ENCODE measurements at places on chromosomes 11 and 22. TPM values are rescaled to one million over a fixed set of nuclear protein-coding genes. Genes with fewer than 3 reads are reported as not detected.

The ANO5 gene
- total RNA-seq = 0.03 TPM

The TRIM48 gene
- total RNA-seq = not detected

The PDE2A gene
- total RNA-seq = 1.5 TPM

The MPZL3 gene
- total RNA-seq = not detected

The C11orf16 gene
- not detected for total RNA-seq

The MGAT3 gene
- 0.29 TPM for total RNA-seq

The LRRC32 gene
- not detected for total RNA-seq

The PLA2G3 gene
- total RNA-seq = 0.34 TPM

The OR8D1 gene
- not detected for total RNA-seq

The MTNR1B gene
- total RNA-seq = not detected

The MED19 gene
- total RNA-seq = 33.3 TPM

The NFAM1 gene
- total RNA-seq = not detected

The APOBEC3A gene
- total RNA-seq = not detected

The ANO9 gene
- total RNA-seq = not detected

The PAX6 gene
- not detected for total RNA-seq

The FOLR3 gene
- not detected for total RNA-seq

The UBQLNL gene
- not detected for total RNA-seq

The ARHGAP8 gene
- total RNA-seq = not detected

The CALCA gene
- total RNA-seq = not detected

The TAF1D gene
- 214 TPM for total RNA-seq

The CSF2RB gene
- not detected for total RNA-seq

The KRTAP5-2 gene
- not detected for total RNA-seq

The MMP8 gene
- 0.72 TPM for total RNA-seq

The HORMAD2 gene
- not detected for total RNA-seq

The OR52N4 gene
- not detected for total RNA-seq

The MISFA gene
- not detected for total RNA-seq

The SPDYC gene
- total RNA-seq = not detected

The NRGN gene
- total RNA-seq = 13.4 TPM

The FGF4 gene
- not detected for total RNA-seq

The KRTAP5-10 gene
- total RNA-seq = not detected

The HEPACAM gene
- total RNA-seq = 0.15 TPM

The MAP6 gene
- not detected for total RNA-seq

The KRTAP5-3 gene
- total RNA-seq = not detected

The VPREB1 gene
- not detected for total RNA-seq

The FIBIN gene
- total RNA-seq = not detected

The LDHAL6A gene
- not detected for total RNA-seq

The PRODH gene
- 0.58 TPM for total RNA-seq

The PHLDA2 gene
- total RNA-seq = 48.4 TPM

The C11orf65 gene
- 0.58 TPM for total RNA-seq

The TEAD1 gene
- 114 TPM for total RNA-seq

The RCN1 gene
- total RNA-seq = 184 TPM

The MAPK8IP1 gene
- total RNA-seq = 11.1 TPM

The OR51E2 gene
- not detected for total RNA-seq

The OR4D5 gene
- not detected for total RNA-seq

The MMP13 gene
- 0.24 TPM for total RNA-seq

The MUC5AC gene
- total RNA-seq = under 0.01 TPM

The LRRC56 gene
- 2.8 TPM for total RNA-seq

The SLC37A2 gene
- total RNA-seq = 16.2 TPM

The OR6T1 gene
- total RNA-seq = not detected

The NAA40 gene
- 10.1 TPM for total RNA-seq

All from A375 (cell line).